NAMALWA (cell line): ENCODE measurements at places on chromosomes 2 and 18.

GRCh38 chr18:37778417-37779165 is 213.0 kb upstream of the CELF4 start:
- DNase-seq: peak; percentile 66

- no peak for DNase-seq
Observed at GRCh38 chr2:76082509-76082908, 371.8 kb upstream of the GCFC2 start.

DNA sequence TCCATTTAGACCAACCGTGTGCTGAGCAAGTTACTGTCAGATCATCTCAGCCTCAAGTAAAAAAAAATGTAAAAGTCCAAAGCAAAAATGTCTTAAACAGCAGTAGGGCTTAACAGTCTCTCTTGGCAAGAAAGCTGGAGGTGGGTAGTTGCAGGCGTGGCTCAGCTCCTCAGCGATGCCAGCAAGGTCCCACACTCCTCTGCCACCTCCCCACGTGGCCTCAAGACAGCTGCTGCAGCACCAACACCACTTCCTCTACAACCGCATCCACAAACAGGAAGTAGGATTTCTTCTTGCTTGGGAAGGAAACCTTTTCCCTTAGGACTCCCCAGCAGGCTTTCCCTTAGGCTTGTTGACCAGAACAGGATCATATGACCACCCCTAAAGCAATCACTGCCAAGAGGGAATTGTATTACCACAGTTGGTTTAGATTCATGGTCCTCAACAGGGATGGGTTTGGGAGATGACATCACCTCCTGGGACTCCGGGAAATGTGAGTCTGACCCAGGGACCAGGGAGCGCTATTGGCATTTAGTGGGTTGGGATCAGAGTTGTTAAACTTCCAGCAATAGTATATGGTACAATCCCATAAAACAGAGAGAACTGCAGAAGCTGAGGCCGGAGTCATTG is 97.1 kb downstream of the MAPK4 start:
- DNase-seq: no peak

- DNase-seq: no peak
Observed at GRCh38 chr2:237727363-237727762, 71.2 kb upstream of the RBM44 start.

DNA sequence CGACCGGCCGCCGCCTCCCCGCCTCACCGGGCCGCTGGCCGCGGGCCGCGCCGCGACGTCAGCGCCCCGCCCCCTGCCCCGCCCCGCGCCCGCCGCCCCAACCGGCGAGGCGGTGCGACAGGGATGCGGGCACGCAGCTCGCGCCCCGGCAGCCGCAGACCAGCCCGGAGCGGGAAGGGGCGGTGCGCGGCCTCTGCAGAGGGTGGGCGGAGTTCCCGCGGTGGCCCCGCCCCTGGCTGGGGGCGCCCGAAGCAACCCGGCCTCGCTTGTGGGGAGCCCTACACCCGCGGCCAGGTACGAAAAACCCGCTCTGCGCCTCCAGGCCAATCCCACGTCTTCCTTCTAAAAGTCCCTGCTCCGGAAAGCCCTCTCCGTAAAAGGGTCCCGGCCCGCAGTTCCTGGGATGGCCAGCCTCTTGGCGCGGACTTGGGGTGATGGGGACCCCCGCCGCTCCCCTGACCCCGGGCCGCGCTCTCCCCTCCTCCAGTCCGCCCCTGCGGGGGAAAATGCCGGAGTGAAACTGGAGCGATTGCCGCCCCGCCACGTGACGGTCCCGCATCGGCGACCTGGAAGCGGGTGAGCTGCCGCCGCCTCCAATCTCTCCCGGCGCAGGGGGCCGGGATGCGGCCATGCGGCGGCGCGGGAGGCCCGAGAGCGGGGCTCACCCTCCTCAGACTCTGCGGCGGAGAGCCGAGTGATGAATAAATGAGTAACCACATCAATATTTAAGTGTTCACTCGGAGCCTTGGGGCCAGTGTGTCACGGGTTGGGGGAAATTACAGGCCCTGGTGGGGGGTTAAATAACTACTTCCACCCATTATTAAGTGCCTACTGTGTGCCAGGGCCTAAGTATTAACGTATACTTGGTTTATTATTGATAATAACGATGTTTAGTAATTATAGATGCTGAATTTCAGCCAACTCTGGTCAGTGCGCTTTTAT is at the start of gene RAB11FIP5:
Gene RAB11FIP5, minus strand, starts transcription at position 36 of the 942 bp plus-strand sequence. CDS start 171 bp downstream, outside the sequence.
- DNase-seq: peak; percentile 82

- DNase-seq: no peak
Observed at GRCh38 chr18:68555879-68556301, 159.0 kb downstream of the TMX3 start.

DNA sequence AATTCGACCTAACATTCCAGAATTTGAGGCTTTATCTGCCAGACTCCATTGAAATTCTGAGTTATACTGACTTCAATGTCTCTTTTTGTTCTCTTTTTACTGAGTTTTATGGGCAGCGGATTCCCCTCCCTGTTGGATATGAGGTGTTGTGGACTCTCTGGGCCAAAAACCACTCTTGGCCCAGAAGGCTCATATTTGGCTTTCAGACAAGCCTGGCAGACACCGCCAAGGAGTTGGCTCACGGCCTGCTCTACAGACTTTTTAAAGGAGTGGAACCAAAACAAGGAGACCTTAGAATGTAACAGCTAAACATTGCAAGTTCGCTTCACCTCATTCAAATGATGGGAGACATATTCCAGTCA is 206.4 kb upstream of the NCKAP5 start:
- DNase-seq: no peak

- DNase-seq: peak; percentile 49
Observed at GRCh38 chr18:51196811-51197660, 445 bp downstream of the MEX3C start.

DNA sequence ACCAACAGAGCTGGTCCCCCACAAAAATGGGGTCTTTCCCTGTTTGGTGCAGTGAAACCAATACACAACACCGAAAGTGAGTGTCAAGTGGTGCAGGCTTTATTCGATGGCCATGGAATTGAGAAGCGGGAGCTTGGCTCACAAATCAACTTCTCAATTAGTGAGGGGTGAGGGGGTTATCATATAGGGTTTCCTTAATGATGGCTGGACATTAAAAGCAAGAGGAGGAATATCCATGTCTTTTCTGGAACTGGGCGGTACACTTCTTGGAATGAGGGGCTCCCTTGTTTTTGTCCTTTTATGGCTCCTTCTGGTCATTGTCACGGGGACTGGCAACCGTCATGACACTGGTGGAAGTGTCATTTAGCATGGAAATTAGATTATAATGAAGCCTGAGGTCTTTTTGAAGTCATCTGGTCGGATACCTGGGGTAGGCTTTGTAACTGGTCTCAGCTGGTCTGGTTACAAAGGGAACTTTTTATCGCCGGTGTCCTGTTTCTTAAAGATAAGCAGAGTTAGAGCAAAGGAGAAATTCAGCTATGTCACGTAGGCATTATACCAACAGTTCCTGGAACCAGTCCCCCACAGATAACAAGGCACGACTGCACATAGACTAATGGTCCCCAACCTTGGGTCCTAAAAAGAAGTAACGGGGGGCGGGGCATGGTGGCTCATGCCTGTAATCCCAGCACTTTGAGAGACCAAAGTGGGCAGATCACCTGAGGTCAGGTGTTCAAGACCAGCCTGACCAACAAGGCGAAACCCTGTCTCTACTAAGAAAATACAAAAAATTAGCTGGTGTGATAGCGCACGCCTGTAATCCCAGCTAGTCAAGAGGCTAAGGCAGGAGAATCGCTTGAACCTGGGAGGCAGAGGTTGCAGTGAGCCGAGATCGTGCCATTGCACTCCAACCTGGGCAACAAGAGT is 93.5 kb upstream of the NDUFV2 start:
- DNase-seq: no peak

GRCh38 chr2:216274194-216274840 is 98.0 kb downstream of the MARCHF4 start:
- no peak for DNase-seq

DNA sequence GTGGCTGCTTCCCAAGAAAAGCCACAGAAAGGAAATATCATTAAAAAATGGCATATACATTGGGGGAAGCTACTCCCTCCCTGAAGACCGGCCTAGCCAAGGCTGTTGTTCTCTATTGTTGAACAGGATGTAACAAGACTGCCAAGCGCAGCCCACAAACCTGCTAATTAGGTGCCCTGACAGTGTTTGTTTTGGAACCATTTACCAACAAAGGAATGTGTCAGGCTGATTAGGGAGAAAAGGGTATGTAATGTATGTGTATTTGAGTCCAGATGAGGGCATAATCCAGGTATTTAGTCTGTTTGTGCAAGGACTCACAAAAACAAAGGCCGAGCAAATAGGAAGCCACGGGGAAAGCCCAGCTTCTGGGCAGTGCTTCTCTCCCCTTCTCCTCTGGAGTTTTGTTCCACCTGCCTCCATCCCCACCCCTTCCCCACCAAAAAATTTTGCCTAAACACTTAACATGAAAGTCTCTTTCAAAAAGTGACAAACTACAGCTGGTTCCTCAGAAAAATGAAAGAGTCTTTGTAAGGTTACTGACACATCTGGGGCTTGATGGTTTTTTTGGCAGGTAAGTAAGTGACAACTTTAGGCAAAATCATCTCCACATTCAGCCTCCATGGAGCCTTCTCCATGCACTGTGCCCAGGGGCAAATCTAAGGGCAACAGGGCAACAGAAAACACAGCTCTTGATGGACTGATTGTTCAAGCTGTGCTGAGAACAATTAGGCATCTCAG is 78.3 kb upstream of the FZD5 start:
- no peak for DNase-seq

DNA sequence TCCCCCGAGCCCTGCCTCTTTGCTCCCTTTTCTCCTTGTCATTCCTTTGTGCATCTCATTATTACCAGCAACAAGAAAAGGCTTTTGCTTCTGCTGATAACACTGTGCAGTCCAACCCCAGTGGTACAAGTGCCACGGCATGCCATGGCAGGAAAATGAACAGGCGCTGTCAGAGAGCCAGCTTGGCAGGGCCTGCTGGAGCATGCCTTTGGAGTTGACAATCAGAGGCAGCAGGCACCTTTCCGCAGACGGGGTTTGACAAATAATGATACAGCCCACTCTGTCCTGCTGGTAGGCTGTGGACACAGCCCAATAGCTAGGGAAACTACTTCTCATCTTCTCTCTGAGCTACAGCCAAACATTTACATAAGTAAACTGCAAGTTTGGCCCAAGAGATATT is 243.9 kb upstream of the LRRTM1 start:
- DNase-seq: no peak

- no peak for DNase-seq
Observed at GRCh38 chr18:48371854-48372602, 37.2 kb downstream of the ZBTB7C start.

- no peak for DNase-seq
Observed at GRCh38 chr2:195590861-195591205, 66.2 kb upstream of the SLC39A10 start.

- no peak for DNase-seq
Observed at GRCh38 chr2:217976301-217976700, 26.5 kb downstream of the TNS1 start.

DNA sequence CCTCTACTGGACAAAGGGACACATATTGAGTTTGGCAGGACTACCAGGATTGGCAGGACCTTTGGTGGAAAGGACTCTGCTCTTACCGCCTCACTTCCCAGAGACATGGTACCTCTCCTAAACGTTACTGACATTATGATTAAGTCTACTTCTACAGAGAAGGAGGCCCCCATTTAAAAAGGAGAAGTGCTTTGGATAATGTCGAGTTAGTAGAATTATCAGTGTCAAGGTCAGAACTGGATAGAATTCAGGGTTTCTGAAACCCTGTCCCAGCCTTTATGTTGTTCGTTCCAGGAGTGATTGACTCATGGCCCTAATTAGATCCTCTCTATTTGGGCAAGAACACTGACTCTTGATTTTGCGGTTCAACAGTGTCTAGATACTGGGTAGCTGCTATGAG is 45.8 kb downstream of the LRRTM1 start:
- DNase-seq: no peak

GRCh38 chr2:64595397-64596176 is 58.1 kb downstream of the SERTAD2 start:
- no peak for DNase-seq

GRCh38 chr2:4272261-4272858 is 569.0 kb downstream of the DCDC2C start:
- peak; percentile 36 for DNase-seq

DNA sequence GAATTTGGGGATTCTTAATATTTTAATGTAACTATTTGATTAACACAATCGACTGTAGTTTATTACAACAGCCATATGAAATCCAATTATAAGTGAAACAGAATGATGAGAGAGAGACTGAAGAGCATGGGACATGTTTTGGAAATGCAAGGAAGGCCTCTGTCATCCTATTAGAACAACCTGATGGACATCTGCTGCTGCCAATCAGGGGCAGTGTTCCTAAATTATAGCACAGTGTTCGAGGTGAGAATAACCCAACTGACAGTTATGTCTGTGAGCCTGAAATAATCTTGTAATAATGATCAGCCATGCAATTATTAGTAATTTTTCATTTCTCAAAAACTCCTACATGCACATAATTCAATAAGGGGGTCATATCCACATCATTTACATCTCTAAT is 73.6 kb downstream of the CCDC141 start:
- DNase-seq: no peak

GRCh38 chr18:55753643-55754263 is 165.8 kb upstream of the TCF4 start:
- no peak for DNase-seq

GRCh38 chr18:75507636-75508035 is 80.1 kb upstream of the SMIM21 start:
- DNase-seq: no peak

DNA sequence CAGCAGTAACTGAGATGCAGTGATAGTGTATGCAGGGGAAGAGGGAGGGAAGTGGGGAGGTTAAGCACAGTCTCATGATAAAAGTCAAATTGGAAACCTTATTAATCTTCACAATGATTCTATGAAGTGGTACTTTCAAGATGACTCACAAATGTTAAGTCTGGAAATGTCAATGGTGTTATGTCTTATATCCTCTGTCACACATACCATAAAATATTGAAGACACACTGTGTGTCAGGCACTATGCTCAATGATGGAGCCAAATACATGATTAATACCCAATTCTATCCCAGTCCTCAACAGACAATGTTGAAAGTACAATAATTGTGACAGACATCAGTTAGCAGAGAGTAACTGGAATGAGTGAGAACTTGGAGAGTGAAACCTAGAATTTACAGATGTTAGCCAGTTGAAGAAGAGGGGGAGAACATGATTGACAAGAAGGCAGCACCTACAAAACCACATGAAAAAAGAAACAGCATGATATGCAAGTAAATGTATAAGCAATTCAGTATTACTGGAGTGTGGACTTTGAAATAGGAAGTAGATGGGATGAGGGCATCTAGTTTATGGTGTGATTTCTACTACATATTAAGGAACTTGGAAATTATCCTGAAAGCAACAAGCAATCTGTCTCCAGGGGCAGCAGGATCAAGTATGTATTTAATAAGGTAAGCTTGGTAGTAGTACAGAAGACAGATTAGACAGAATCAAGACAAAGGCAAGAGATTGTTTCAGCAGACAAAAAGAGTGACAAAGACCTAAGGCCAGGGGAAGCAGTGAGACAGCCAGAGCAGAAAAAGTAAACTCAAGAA is 107.6 kb downstream of the STRN start:
- DNase-seq: no peak

DNA sequence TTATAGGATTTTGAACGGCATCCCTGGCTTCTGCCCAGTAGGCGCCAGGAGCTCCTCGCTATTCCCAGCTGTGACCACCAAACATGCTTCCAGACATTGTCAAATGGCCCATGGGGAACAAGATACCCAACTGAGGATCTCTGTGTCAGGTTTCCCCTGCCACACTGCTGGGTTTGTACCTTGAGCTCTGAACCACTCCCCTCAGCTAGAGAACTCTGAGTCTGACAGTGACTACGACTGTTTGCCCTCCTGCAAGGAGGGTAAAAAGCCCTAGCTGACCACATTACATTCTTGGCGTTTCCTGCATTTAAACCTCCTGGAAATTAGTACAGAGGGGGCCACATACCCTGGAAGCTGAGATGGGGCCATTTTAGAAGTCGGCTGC is 12.4 kb downstream of the LRRFIP1 start:
- DNase-seq: no peak

- no peak for DNase-seq
Observed at GRCh38 chr2:209761566-209761965, 10.1 kb upstream of the UNC80 start.
